ENCODE measurements at places on chromosomes 12 and 14.

DNA sequence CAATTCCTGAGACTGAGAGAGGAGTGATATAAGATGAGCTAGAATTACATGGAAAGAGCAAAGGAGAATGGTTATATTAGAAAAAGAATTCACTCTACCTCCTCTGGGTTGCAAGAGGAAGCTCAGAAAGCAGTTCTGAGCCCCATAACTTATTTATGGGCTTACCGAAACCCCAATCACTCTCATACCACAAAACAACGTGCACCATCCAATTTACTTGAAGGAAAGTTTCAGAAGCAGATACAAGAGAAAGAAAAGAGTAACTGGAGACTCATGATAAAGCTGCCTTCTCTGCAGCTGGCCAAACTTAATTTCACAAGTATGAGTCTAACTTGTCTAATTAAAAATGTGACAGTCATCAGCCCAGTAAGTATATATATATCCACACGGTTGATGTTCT, 27.4 kb upstream of the CAMKK2 start:
- DNase-seq, result no peak

DNA sequence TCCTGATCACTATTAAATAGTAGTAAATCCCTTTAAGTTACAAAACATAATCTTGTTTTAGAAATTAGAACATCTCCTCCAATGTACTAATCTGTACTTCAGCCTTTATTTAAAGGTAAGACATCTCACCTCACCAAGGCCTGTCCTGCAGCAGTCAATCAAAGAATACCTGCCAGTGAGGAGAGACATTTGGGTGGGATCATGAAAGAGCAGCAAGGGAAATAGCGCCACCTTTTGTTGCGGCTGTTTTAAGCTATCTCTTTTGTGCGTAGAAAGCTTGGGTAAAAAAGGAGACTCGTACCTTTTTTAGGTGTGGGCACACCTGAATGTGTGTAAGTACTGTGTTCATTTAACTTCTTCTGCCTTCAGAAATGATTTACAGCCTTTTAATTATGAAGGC, 117.8 kb upstream of the TMTC1 start:
- no peak for DNase-seq

DNA sequence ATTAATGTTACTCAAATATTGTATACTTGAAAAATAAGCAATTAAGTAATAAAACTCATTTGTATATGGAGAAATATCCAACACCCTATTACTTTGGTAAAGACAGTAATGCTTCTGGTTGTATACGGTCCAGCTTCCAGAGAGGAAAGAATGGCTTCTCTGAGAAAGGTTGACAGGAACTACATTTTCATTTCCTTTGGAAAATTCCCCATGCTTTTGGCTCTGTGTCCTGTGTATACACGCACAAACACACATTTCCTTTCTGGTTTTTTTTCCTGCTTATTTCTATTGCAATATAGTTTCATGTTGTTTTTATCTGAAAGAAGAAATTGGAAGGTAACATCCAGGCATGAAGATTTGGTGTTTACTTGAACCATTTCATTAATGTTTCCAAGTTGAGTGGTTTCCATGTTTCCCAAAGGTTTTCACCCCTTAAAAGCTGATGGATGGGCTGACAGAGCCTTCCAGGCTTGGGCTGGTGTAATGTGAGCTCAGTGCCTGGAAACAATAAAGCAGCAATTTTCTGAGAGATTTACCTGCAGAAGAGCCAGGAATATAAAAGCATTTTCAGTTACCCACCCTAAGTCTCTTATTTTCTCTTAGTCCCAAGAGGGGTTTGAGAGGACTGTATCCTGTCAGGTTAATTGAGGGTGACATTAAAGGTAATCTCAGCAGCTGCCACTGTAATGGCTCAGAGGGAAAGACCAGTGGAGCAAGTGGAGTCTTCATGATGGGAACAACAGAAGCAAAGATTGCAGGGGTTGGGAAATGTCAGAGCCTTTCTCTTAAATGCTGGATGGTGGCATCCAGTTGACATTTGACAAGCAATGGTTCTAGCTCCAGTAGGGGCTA, 33.4 kb upstream of the TMTC1 start:
- no peak for DNase-seq

DNA sequence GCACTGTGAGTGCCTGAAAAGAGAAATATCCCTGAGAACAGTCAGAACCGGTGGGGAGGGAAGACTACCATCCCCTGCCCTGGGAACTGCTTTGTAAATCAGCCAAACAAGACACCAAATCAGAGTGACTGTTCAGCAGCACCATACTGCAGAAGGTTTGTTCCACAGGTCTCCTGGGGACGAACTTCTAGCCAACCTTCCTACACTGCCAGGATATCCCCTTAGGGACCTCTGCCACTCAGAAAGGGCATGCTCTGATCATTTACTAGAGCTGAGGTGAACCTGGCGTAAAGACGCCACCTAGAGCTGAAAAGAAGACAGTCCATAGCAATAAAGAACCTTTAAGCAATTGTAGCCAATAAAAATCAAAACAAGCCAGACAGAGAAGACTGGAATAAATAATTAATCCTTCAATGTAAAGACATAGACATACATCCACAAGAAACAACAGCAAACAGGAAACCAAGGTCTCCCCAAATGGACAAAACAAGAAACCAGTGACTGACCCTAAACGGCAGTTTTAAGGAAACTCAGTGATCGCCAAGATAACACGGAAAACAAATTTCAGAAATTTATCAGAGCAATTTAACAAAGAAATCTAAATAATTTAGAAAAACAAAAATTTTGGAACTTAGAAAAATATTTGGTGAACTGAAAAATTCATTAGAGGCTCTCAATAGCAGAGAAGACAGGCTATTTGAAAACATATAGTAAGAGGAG, 228.1 kb upstream of the AMIGO2 start:
- peak; percentile 37 for DNase-seq
